CD8-positive, alpha-beta T cell (primary cell): ENCODE measurements at places on chromosomes 6 and 20.

- no peak for DNase-seq
Observed at GRCh38 chr6:84731901-84732300, 32.5 kb downstream of the TBX18 start.

DNA sequence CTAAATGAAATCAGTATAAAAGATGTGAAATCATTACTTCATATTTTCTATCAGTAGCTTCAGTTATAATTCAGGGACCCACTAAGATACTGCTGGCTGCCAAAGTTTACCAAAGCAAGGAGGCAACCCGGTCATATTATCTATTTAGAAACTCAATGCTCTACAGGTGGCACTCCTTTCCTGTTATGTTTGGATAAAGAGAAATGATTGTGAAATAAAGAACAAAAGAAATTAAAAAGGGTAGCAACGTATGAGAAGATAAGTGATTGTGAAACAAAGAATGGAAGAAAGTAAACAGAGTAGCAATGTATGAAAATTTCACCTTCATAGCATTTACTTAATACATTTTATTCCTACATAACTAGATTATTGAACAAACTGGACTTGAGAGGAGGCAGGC lies 45.2 kb downstream of the RSPH3 start:
- no peak for DNase-seq

- DNase-seq, result no peak
Observed at GRCh38 chr6:2247664-2248063, 2.3 kb upstream of the GMDS start.

DNA sequence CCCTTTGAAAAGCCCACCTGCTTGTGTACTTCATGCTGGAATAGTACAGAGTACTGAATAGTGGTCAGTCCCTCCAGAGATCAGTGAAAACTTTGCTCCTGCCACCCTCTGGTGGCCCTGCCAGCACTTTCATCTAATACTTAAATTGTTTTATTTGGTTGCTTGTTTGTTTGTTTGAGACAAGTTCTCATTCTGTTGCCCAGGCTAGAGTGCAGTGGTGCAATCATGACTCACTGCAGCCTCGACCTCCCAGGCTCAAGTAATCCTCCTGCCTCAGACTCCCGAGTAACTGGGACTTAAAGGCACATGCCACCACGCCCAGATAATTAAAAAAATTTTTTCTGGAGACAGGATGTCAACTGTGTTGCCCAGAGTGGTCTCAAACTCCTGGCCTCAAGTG lies 9.1 kb downstream of the FAM83D start:
- DNase-seq, result no peak

DNA sequence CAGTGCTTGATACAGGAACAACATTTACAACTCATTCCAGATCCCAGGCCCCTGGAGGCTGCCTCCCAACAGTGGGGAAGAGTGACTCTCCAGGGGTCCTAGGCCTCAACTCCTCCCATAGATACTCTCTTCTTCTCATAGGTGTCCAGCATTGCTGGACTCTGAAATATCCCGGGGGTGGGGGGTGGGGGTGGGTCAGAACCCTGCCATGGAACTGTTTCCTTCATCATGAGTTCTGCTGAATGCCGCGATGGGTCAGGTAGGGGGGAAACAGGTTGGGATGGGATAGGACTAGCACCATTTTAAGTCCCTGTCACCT lies 4.2 kb downstream of the PIM1 start:
- DNase-seq, result no peak

DNA sequence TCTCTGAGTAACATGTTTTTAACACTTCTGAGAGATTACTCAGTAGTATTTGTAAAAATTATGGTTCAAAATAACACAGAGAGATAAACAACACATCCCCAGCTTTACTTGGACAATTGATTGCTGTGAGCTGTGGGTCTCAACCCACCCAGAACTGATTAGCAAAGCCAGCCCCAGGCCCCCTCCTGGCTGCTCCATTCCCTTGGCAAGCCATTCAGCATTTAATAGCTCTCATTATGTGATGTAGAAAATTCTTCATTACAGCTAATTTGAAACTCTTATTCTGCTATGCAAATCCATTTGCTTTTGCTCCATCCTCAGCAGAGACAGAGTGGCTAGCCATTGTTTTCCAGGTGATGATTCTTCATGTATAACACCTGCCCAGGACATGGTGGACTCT lies 16.6 kb upstream of the SIRT5 start:
- DNase-seq, result no peak

GRCh38 chr6:15386110-15386755 lies 140.4 kb downstream of the JARID2 start:
- no peak for DNase-seq

DNA sequence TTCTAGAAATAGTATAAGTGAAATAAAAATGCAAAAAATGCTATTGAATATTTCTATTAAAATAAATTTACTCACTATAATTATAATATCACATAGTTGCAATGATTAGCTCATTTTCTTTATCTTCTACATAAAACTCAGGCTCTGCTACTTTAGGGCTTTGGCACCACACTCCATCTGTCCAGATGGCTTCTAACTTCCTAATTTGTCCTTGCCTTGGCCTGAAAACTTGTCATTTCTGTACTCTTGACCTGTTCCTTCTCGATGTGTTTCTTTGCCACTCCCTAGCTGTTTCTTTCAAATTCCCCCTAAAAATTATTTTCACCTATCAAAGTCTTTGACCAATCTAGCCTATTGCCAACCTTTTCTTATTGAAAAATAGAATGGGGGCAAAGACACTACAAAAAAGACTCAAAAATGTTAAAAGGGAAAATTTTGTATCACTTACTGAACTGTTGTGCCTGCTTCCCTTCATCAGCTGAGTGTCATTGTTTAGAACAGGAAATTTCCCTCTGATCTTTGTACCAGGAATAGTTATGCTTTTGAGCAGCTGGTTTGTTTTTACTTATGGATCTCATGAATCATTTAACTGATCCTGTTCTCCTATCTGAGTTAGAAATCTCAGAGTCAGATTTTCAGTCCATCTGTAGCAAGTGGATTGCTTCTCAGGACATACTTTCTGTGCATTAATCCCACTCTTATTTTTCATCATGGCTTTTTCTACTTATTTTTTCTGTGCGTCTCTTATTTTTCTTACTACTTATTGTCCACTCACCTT lies 279.2 kb upstream of the CNR1 start:
- no peak for DNase-seq

GRCh38 chr6:106161311-106161874 lies 75.3 kb downstream of the PRDM1 start:
- DNase-seq, result no peak

GRCh38 chr20:63119121-63119962 lies 96.6 kb downstream of the YTHDF1 start:
- DNase-seq, result no peak

DNA sequence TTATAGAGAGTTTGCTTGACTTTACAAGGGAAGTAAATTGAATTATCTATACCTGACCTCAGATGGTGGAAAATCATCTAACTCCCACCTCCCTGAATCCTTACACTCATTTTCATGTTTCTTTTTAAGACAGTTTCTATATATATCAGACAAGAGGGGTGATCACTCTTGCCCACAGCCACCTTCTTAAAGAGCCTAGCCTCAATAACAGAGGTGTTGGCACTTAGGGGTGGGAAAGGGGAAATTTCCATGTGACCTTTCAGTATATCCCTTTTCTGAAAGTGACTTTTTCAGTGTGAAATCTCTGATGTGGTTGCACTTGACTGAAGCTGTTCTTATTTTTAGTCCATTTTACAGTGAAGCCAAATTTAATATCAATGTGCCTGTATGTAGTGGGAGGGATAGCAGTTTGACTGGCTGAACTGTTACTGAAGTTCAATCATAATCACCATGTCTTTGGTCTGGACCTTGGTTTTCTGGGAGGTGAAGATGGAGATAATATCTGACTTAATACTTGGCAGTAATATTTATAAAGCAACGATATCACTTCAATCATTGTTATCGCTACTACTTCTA lies 141.3 kb downstream of the MAP3K7 start:
- DNase-seq, result no peak

GRCh38 chr20:51562332-51563173 lies 20.0 kb upstream of the NFATC2 start:
- DNase-seq, result peak; percentile 46

DNA sequence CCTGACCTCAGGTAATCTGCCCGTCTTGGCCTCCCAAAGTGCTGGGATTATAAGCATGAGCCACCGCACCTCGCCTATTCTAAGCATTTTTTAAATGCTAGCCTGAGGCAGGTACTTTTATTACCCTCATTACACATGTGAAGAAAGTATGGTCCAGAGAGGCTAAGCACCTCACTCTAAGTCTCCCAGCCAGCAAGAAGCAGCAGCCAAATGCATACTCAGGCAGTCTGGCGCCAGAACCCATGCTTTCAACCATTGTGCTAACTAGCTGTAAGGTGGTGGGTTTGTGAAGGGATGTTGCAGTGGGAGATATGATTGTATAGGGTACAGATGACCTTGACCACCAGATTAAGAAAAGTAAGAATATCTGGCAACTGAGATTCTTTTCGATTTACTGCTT lies 26.1 kb upstream of the RIPOR2 start:
- DNase-seq, result no peak

GRCh38 chr20:3759316-3759823 lies 8.2 kb downstream of the ADISSP start:
- no peak for DNase-seq

GRCh38 chr20:58161192-58161591 lies 67.3 kb downstream of the ANKRD60 start:
- DNase-seq, result no peak

DNA sequence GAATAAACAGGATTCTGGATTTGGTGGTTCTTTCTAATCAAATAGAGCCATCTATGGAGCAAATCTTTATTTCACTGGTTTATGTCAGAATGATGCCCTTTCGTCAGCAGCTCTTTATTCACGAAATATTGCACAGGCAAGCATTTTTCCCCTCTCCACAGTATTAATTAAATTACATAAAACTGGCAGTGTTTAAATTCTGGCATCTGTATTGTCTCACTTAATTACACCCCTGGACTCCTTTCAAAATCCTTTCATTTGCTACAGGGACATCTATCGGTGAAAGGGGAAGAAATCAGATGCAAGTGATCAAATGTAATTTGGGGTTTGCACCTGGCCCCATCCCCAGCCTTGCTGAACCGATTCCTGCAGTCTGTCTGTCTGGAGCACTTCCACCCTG lies 801.9 kb downstream of the QKI start:
- DNase-seq, result no peak
